ENCODE measurements at places on chromosomes 6 and 20.

DNA sequence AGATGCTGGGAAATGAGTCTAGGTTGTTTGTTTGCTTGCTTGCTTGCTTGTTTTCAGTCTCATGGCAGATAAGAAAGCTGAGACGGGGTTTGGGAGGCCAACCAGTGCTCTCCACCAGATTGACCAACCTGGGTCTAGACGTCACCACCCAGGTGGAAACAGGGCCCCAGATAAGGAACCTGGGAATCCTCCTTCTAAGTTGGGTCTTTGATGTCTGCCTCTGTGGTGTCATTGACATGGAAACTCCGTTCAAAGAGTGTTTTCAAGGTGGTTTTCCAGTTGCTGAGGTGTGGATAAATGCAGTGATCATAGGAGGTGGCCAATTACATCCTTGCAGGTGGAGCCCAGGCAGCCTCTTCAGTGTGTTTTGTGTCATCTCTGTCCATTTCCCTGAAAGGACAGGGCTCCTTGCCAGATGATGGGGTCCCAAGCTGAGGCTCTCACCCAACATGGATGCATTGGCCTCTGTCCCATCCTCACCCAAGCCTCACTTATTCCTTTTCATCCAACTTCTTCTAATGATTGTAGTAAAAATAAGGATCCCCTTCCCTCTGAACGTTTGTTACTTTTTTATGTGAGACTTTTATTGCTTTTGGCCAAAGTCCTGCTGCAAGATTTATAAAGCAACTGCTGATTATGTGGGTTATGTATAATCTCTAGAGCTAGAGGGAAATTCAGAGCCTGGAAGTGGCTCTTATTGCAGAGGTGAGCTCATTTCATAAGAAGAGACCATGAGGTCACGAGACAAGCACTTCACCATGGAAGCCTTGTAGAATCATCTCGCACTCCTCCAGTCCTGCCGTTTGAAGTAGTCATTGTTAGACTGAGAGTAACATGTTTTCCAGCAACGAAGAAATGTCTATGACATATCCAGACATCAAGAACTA lies 32.0 kb upstream of the SYNDIG1 start:
- no peak for DNase-seq

GRCh38 chr20:49685809-49686208 lies 27.9 kb downstream of the B4GALT5 start:
- DNase-seq: no peak

- peak; percentile 21 for DNase-seq
Measured at GRCh38 chr20:37384683-37385174, 38.8 kb downstream of the SRC start.

DNA sequence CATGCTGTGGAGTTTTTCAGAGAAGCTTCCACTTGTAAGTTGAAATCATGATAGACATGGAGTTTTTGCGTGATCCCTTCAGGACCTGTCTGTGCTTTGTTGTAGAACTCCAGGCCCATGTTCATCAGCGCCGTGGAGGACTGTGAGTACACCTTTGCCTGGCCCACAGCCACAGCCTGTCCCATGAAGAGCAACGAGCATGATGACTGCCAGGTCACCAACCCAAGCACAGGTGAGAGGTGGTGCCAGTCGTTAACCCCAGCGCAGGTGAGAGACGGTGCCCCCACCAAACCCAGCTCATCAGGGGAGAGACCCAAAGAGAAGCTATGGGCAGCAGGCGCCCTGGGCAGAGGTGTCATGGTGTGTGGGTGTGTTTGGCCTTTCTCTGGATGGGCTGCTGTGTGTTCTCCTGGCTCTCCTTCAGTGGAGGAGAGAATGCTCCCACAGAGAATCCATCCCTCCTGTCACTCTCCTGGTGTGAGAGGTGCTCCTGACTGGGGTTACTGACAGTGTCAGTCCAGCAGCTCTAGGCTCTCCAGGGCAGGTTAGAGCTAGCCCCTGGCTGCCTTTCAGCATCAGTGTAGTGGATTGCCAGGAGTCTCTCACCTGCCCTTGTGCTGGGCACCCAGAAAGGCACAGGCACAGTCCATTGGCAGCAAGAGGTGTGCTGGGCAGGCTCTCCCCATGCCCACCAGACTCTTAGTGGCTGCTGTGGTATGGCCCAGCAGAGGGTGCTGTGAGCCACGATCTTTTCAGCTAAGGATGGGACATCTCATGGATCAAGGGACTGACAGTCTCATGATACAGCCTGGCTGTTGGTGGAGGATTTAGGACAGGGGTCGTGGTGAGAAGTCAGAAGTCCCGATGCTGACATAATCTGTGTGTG lies 49.6 kb upstream of the SLC22A1 start:
- DNase-seq: no peak

GRCh38 chr20:50522053-50522674 lies 12.0 kb downstream of the PTPN1 start:
- DNase-seq: no peak

GRCh38 chr20:38779247-38780097 lies 26.0 kb upstream of the PPP1R16B start:
- DNase-seq: no peak

DNA sequence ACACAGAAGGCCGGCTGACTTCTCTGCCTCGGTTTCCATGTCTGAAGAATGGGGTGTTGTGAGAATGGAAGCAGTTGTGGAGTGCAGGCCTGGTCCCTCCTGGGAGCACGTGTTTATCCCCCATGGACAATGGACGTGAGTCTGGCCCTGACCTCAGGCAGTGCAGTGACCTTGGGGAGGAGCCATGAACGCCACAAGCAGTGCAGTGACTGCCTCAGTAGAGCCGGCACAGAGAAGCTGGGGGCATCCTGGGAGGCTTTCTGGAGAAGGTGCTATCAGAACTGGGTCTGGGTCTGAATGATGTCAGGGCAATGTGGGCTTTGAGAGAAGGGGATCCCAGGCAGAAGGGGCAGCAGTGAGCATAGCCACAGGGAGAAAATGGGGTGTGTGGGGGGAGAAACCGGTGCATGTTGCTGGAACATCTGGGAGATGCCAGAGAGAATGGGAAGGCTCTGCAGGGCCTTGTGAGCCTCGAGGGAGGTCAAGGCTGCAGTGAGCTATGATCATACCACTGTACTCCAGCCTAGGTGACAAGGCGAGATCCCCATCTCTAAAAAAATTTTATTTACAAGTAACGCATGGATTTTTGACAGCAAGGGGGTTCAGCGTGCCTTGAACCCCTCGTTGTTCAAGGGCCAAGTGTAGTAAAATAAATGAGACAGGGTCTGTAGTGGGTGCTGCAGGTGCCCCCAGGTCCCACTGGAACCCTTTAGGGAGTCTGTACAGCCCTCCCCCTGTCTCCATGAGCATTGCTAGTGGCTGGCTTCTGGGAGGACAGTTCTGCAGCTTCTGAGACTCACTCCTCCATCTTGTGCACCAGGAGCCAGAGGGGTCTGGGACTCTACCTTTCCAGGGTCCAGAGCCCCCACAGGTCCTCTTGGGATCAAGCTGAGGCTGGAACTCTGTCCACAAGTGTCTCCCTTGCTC lies 27.0 kb upstream of the ZBP1 start:
- no peak for DNase-seq

- DNase-seq: no peak
Measured at GRCh38 chr6:23413327-23414050, 712.5 kb upstream of the NRSN1 start.

DNA sequence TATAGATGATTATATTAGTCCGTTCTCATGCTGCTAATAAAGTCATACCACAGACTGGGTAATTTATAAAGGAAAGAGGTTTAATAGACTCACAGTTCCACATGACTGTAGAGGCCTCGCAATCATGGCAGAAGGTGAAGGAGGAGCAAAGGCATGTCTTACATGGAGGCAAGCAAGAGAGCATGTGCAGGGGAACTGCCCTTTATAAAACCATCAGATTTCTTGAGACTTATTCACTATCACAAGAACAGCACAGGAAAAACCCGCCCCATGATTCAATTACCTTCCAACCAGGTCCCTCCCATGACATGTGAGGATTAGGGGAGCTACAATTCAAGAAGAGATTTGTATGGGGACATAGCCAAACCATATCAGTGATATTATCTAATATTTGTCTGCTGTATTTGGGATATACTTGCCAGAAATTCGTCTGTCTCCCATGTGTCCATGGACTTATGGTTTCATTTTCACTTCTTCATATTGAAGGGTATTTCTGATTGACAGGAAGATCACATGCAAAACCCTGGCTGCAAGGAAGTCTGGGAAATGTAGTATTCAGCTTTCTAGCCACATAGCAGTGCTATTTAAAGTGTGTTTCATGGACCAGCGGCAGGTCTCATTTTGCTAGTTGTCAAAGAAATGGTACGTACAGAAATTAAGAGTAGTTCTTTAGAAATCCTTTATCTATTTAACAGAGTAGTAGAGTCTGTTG lies 50.5 kb upstream of the PAK5 start:
- no peak for DNase-seq

GRCh38 chr6:49327005-49327404 lies 136.0 kb downstream of the MMUT start:
- DNase-seq: no peak

DNA sequence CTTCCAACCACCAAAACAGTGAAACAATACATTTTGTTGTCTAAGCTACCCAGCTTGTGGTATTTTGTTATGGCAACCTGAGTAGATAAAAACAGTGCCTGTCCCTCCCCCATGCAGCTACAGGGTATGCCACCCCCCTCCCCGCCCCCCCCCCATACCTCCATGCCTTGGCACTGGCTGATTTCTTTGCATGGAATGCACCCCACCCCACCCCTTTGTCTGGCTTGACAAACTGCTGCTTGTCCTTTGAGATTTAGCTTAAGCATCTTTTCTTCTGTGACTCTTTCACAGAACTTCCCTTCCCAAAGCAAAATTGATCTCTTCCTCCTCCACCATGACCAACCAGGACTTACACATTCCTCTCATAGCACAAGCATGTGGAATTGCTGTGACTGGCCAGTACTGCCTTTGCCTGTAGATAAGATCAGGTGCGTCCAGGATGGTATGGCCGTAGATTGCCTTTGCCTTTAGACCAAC lies 64.6 kb upstream of the ADGRF1 start:
- DNase-seq: no peak

- DNase-seq: no peak
Measured at GRCh38 chr20:54268941-54269340, 61.1 kb downstream of the PFDN4 start.

DNA sequence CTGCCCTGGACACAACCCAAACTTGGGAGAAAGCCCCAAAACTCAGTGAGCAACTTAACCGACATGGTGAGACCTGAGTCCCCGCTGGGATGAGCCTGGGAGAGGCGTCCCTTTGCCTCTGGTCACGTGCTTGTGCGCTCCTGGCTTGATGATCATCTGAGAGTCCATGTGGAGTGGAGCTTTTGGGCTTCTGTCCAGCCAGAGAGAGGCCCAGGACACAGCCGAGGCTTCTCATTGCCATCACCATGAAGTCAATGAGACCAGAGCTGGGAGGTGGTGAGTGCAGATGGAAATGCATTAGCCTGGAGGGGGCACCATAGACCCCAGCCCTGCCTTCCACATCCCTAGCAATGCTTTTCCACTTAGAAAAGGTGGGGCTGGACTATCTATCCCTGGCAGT lies 250.0 kb downstream of the SLC24A3 start:
- DNase-seq: no peak

GRCh38 chr6:51959744-51960383 lies 127.5 kb downstream of the PKHD1 start:
- peak; percentile 27 for DNase-seq

DNA sequence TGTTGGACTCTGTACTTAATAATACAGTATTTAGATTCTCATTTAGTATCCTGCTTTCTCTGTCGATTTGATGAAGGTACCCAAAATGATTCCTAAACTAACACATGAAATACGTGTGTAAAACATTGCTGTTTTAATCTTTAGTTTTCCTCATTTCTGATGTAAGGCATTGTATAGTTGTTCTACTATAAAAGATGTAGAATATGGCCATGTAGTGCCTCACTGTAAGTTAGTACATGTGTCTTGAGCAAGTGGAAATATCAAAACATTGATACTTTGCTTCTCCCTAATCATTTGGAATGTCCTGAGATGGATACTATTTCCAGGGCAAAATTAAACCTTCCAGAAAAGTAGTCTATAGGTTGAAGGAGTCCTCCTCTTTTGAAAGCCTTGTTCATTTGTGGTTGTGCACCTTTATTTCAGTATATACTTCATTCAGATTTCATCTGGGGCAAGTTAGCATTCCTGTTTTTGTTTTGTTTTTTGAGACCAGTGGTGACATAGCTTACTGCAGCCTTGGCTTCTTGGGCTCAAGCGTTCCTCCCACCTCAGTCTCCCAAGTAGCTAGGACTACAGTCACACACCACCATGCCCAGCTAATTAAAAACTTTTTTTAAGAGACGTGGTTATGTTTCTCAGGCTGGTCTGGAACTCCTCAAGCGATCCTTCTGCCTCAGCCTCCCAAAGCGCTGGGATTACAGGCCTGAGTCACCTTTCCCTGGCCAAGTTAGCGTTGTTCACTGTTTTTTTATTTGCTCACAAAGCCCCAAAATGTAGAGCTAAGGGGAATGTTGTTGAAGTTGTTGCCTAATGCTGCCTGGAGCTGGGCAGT lies 11.6 kb downstream of the SRSF3 start:
- DNase-seq: no peak

- no peak for DNase-seq
Measured at GRCh38 chr6:119314885-119315272, 34.7 kb downstream of the MAN1A1 start.

- peak; percentile 43 for DNase-seq
Measured at GRCh38 chr6:83707829-83708545, 914 bp downstream of the SNAP91 start.

DNA sequence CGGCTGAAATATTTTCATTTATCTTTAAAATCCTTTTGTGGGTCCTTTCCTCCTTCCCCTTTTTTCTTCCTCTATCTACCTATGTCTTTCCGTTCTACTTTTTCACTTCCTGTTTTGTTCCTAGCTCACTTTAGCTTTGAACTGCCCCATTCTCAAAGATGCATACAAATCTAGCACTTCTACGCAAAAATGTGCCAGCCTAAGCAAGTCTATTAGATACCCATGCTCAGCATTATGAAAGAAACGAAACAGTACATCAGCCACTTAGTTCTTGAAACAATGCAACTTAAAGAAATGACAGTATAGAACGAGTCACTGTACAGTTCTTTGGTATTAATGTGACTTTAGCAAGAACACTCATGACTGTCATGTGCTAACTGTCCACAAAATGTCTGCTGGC lies 47.3 kb upstream of the MARCKS start:
- DNase-seq: no peak

- no peak for DNase-seq
Measured at GRCh38 chr6:168935628-168936010, 318.0 kb downstream of the THBS2 start.

DNA sequence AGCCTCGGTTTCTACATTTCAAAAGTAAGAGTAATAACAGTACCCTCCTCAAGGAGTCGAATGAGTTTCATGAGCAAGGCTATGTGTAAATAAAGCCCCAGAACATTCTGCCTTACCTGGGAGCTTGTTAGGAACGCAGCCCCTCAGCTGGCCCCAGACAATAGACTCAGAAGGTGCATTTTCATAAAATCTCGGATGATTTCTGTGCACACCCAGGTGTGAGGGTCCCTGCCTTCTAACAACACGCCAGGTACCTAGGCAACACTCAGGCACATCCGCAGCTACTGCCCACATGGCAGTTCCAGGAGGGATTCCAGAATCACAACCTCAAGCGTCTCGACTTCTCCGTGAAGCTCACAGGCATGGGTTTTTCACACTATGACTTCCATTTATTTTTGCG lies 226.5 kb upstream of the CDH4 start:
- DNase-seq: no peak

- no peak for DNase-seq
Measured at GRCh38 chr6:150002710-150003109, 22.6 kb downstream of the RAET1L start.

GRCh38 chr6:147222160-147222838 lies 18.1 kb downstream of the STXBP5 start:
- DNase-seq: no peak
